ENCODE measurements at places on chromosomes 16 and 17. TPM values are rescaled to one million over a fixed set of nuclear protein-coding genes. Genes with fewer than 3 reads are reported as not detected.

The ATP5PD gene
- polyA plus RNA-seq = 478 TPM

The CEP295NL gene
- polyA plus RNA-seq = not detected

The RDM1 gene
- not detected for polyA plus RNA-seq

The ICAM2 gene
- 414 TPM for polyA plus RNA-seq

The ARHGDIG gene
- not detected for polyA plus RNA-seq
